Fibroblast of pulmonary artery (primary cell): ENCODE measurements at places on chromosomes 13 and 19.

DNA sequence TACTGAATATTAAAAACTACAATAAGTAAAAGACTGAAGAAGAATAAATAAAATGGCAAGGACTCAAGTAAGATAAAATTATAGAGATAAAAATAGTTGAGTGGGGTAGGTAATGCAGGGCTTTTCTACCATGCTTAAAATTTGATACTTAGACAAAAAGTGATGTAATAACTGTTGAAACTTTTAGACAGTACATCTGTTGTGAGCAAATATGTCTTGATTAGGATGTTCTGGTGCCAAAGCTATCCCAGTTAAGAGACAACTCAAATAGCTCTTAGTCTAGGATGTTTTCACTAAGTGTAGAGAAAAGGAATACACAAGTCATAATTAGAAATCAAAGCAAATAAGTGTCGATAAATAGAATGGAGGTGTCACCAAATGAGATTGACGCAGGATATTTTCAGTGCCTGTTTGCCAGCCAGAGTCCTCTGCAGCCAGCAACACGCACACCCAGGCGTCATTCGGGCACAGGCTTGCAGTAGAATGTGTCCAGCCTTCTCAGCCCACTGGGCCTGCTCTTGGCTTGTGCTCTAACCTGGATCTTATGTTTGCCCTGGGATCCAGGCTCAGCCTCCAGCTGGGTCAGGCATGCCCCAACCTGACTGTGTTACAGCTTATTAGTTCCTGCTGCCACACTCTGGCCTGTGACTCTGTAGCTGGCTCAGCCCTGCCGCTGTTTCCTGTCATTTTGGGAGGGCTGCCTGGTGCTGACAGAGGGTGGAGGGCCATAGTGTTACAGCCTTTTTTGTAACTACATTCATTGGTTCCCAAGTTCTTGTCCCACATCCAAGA, 766.2 kb downstream of the PCDH17 start:
- DNase-seq = no peak

DNA sequence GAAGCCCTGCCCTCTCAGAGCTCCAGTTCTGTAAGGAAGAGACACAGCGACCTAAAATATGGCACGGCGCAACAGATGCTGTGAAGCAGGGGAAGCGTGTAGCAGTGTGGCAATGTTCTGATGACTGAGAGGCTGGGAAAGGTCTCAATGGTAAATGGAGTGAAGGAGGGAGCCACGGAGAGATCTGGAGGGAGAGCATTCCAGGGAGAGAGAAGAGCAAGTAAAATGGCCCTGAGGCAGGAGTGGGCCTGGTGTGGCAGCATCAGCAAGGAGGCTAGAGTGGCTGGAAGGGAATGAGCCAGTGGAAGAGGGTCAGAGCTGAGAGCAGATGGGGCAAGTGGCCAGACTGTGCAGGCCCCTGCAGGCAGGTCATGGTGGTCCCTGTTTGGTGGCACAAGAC, 16.4 kb downstream of the RCN3 start:
- DNase-seq = no peak

DNA sequence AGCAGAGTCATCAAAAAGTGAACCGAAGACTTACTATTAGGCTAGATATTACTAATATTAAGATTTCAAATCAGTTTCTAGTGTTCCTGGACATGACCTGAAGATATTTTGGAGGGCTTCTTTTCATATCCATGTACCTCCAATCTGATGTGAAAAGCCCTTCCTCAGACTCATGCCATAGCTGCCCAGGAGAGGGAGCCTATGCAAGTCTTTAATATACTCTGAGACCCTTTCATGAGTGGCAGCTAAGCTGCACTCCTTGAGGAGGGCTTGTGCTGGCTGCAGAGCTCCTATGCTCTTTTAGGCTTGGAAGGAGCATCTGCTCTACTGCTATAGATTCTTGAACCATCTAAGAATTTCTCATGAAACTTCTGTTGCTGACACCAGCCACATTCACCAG, 715.3 kb downstream of the OLFM4 start:
- DNase-seq = no peak

- DNase-seq = peak; percentile 13
These were observed 299.5 kb downstream of the ZNF536 start for GRCh38 chr19:30671622-30672051.

- no peak for DNase-seq
These were observed 503.1 kb downstream of the DIAPH3 start for GRCh38 chr13:59660582-59660981.

GRCh38 chr19:54949412-54949811, 2.1 kb upstream of the NLRP7 start:
- DNase-seq = no peak
